ENCODE measurements at places on chromosomes 4 and X.
A peak's percentile ranks its signal among the peaks of the same experiment; 100 is the strongest.

DNA sequence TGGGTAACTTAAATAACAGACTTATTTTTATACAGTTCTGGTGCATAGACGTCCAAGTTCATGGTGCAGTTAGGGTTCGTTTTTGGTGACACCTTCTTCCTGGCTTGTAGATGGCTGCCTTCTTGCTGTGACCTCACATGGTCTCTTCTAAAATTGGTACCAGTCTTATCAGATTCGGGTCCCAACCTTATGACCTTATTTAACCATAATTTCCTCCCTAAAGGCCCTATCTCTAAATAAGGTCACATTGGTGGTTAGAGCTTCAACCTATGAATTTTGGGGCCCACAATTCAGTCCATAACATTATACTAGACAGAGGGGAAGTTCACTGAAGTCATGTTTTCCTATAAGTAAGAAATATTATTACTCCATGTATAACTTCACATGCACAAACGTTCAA is 128.0 kb downstream of the CFAP299 start:
- H3K4me3 ChIP-seq: no peak overlapping the region
- no peak overlapping the region for H3K27ac ChIP-seq
- H3K27me3 ChIP-seq: no peaks in the 10 kb centered on the region
- no peaks in the 10 kb centered on the region for H3K36me3 ChIP-seq

GRCh38 chr4:43047058-43047457 is 154.5 kb downstream of the GRXCR1 start:
- no peak overlapping the region for H3K27ac ChIP-seq
- no peaks in the 10 kb centered on the region for H3K27me3 ChIP-seq
- no peak overlapping the region for H3K4me3 ChIP-seq
- no peaks in the 10 kb centered on the region for H3K4me1 ChIP-seq
- no peak for DNase-seq

DNA sequence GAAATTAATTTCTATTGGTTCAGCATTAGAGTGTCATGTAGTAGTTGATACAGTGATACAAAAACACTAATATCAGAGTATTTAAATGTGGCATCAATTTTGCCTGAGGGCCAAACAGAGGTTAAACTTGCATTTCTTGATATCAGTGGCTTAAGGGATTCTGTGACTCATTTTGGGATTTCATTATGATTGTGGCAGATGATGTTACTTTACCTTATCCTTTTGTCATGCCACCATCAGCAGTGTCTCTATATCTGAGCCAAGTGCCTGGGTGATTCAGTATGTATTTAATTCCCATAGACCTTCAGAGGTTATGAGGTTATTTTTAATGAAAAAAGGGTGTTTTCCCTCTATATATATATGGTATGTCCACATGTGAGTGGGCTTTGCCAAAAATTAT is 582.9 kb downstream of the ADGRL3 start:
- H3K27me3 ChIP-seq: no peaks in the 10 kb centered on the region
- H3K4me3 ChIP-seq: no peak overlapping the region
- H3K27ac ChIP-seq: no peak overlapping the region

DNA sequence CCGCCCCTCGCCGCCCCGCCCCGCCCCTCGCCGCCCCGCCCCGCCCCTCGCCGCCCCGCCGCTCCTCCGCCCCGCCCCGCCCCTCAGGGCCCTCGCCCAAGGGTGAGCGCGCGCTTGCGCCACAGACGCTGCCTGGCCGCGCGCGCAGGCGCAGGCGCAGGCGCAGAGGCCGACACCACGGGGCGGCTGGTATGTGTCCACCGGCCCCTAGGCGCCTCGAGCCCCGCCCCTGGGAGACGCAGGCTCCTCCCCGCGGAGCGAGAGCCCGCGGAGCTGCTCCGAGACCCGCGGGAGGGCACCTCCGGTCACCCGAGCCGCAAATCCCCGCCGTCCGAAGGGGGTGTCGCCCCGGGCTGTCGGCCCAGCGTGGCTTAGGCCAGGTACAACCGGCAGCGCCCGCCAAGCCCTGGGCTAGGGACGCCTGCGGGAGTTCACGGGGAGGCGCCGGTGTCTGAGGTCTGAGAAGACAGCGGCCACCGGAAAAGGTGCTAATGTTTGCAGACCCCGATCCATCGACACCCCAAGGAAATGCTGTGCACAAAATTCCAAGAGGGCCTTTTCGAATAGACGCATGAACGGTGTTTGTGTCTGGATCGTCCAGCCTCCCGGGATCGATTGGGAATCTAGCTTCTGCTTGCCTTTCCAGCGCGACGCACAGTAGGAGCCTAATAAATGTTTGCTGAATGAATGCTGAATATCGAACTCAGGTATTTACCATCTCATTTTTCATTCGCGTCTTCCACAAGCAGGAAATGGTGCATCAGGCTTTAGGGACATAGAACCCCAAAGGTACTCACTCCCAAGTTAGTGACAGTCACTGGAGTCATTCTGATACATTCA is 473 bp upstream of the CCNQ start:
- peak overlapping the region; percentile 76 for H3K4me3 ChIP-seq
- H3K36me3 ChIP-seq: peaks cover 4% of the 10 kb centered on the region
- no peaks in the 10 kb centered on the region for H3K27me3 ChIP-seq
- no peaks in the 10 kb centered on the region for H3K4me1 ChIP-seq
- peak; percentile 92 for DNase-seq

DNA sequence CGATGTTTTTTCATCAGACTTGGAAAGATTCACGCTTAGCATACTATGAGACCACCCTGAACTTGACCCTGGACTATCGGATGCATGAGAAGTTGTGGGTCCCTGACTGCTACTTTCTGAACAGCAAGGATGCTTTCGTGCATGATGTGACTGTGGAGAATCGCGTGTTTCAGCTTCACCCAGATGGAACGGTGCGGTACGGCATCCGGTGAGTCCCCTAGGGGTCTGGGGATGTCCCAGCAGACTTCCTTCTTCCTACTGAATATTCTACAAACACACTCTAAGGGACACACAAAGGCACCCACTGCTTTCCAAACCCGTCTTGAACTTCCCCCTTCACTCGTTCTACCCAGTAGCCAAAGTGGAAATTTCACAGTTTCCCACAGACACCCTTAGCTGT is 9.3 kb downstream of the GABRQ start:
- no peak overlapping the region for H3K27ac ChIP-seq
- H3K4me3 ChIP-seq: no peak overlapping the region
- no peak for DNase-seq
- no peaks in the 10 kb centered on the region for H3K36me3 ChIP-seq

DNA sequence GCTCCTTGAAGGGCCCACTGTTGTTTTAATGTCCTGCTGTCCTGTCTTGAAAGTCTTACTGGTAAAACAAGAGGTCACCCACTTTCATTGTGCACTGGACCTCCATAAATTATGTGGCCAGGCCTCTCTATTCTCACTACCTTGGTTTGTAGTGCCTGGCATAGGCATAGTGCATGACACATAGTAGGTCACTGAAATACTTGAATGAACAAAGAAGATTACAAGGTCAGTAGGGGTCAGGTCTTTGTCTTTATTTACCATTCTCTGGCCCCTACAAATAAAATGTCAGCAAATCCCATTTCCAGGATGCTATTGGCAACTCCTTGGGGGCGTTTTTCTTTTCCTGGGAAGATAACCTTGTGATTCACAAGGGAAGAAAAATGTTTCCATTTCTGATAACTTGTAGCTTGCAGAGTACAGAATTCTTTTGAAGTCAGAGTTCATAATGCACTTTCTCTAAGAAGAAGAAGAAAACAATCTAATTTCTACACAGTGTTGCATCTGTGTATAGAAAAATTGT is 1.4 kb downstream of the PGM2 start:
- no peaks in the 10 kb centered on the region for H3K27me3 ChIP-seq
- no peaks in the 10 kb centered on the region for H3K36me3 ChIP-seq
- H3K27ac ChIP-seq: no peak overlapping the region
- H3K4me3 ChIP-seq: no peak overlapping the region

DNA sequence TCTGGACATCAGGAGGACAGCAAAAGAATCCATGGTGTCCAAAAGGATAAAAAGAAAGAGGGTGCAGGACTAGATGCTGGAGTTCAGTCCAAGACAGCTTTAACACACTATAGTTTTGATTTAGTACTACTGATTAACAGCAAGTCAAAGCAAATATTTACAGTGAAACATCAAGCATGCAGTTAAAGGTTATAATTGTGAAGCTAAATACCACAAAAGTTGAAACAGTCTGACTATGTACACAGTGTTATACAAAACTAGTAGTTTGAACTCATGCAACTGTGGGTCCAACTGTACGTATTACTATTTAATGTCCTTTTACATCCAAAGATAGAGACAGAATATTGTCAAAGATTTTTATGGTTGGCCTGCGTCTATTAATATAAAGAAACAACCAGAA is 57.6 kb downstream of the CHIC2 start:
- H3K4me3 ChIP-seq: no peak overlapping the region
- no peaks in the 10 kb centered on the region for H3K27me3 ChIP-seq
- no peaks in the 10 kb centered on the region for H3K36me3 ChIP-seq
- no peak overlapping the region for H3K27ac ChIP-seq
- no peaks in the 10 kb centered on the region for H3K4me1 ChIP-seq
- no peak for DNase-seq

DNA sequence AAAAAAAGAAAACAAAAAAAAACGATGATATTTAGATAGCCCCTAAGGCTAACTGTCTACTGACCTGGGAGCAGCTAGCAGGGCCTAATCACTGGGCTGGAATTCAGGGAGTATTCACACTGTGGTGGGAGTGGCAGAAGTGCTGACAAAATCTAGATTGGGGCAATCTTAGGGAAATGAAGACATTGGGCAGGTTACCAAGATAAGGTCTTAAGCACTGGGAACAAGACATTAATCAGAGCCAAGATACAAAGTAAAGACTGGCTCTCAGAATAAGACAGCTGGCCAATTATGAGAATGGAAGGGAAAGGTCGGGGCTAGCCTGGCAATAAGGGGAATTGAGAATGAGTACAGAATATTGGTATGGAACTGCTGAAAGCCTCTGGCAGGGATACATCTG is 100.2 kb upstream of the GRIA3 start:
- no peaks in the 10 kb centered on the region for H3K36me3 ChIP-seq
- H3K27me3 ChIP-seq: no peaks in the 10 kb centered on the region
- no peak overlapping the region for H3K4me3 ChIP-seq
- H3K27ac ChIP-seq: no peak overlapping the region
- no peaks in the 10 kb centered on the region for H3K4me1 ChIP-seq

GRCh38 chr4:70062000-70062399 is 11.8 kb downstream of the HTN1 start:
- no peak overlapping the region for H3K4me3 ChIP-seq
- H3K27me3 ChIP-seq: no peaks in the 10 kb centered on the region
- no peak for DNase-seq

- no peaks in the 10 kb centered on the region for H3K27me3 ChIP-seq
- H3K4me1 ChIP-seq: no peaks in the 10 kb centered on the region
- H3K36me3 ChIP-seq: no peaks in the 10 kb centered on the region
- H3K27ac ChIP-seq: no peak overlapping the region
- no peak for DNase-seq
- H3K4me3 ChIP-seq: no peak overlapping the region
Measured at GRCh38 chr4:44342800-44343199, 105.8 kb downstream of the KCTD8 start.

GRCh38 chr4:82890528-82890900 is 439 bp downstream of the SEC31A start:
- H3K36me3 ChIP-seq: peaks cover 11% of the 10 kb centered on the region
- DNase-seq: no peak
- H3K4me3 ChIP-seq: peak overlapping the region; percentile 91
- H3K27ac ChIP-seq: peak overlapping the region; percentile 97
- H3K27me3 ChIP-seq: no peaks in the 10 kb centered on the region
- H3K4me1 ChIP-seq: peaks cover under 1% of the 10 kb centered on the region

- no peak overlapping the region for H3K4me3 ChIP-seq
- DNase-seq: no peak
- no peaks in the 10 kb centered on the region for H3K36me3 ChIP-seq
- no peaks in the 10 kb centered on the region for H3K4me1 ChIP-seq
Measured at GRCh38 chr4:55159851-55160250, 34.5 kb upstream of the KDR start.

GRCh38 chr4:98181809-98182208 is 38.5 kb upstream of the STPG2 start:
- H3K4me3 ChIP-seq: no peak overlapping the region
- H3K27ac ChIP-seq: no peak overlapping the region
- H3K36me3 ChIP-seq: no peaks in the 10 kb centered on the region
- no peaks in the 10 kb centered on the region for H3K4me1 ChIP-seq

- no peaks in the 10 kb centered on the region for H3K4me1 ChIP-seq
- no peaks in the 10 kb centered on the region for H3K27me3 ChIP-seq
- H3K27ac ChIP-seq: no peak overlapping the region
Measured at GRCh38 chr4:108443585-108443984, 176.8 kb upstream of the RPL34 start.

DNA sequence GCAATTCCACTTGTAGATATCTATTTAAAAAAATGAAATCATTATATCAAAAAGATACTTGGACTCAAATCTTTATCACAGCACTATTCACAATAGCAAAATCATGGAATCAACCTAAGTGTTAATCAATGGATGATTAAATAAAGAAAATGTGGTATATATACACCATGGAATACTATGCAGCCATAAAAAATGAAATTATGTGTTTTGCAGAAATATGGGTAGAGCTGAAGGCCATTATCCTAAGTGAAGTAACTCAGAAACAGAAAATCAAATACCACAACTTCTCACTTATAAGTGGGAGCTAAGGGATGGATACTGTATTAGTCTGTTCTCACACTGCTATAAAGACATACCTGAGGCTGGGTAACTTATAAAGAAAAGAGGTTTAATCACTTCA is 14.3 kb upstream of the INTU start:
- H3K4me1 ChIP-seq: no peaks in the 10 kb centered on the region
- no peak overlapping the region for H3K27ac ChIP-seq
- H3K4me3 ChIP-seq: no peak overlapping the region
- no peak for DNase-seq
- H3K36me3 ChIP-seq: no peaks in the 10 kb centered on the region

DNA sequence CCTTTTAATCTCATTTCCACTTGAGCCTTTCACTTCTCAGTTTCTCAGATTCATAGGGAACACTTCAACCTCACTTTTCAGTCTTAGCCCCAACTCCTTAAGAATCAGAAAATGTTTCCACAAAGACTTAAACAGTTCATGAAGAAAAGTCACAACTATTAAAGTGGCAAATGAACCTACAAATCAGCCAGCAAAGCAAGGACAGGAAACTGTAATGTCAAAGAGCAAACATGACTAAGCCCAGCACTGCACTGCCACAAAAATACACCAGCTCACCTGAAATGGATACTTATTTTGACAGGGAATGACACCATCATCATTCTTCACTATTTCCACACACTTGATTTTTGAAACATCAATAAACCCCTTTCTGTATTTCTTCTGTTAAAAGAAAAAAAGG is 41.8 kb upstream of the TXK start:
- no peaks in the 10 kb centered on the region for H3K27me3 ChIP-seq
- H3K4me1 ChIP-seq: peaks cover 6% of the 10 kb centered on the region
- H3K4me3 ChIP-seq: no peak overlapping the region
- DNase-seq: no peak
- no peak overlapping the region for H3K27ac ChIP-seq
- H3K36me3 ChIP-seq: no peaks in the 10 kb centered on the region

GRCh38 chr4:4341861-4342650 is 44.8 kb upstream of the NSG1 start:
- H3K27ac ChIP-seq: no peak overlapping the region
- H3K36me3 ChIP-seq: no peaks in the 10 kb centered on the region
- H3K4me1 ChIP-seq: no peaks in the 10 kb centered on the region
- no peak overlapping the region for H3K4me3 ChIP-seq
- DNase-seq: no peak

All from kidney (tissue), 22 donors.